ENCODE measurements at places on chromosomes 5 and 9.
A peak's percentile ranks its signal among the peaks of the same experiment; 100 is the strongest.

- DNase-seq: no peak
Observed at GRCh38 chr9:135370411-135371375, 108.9 kb upstream of the PPP1R26 start.

DNA sequence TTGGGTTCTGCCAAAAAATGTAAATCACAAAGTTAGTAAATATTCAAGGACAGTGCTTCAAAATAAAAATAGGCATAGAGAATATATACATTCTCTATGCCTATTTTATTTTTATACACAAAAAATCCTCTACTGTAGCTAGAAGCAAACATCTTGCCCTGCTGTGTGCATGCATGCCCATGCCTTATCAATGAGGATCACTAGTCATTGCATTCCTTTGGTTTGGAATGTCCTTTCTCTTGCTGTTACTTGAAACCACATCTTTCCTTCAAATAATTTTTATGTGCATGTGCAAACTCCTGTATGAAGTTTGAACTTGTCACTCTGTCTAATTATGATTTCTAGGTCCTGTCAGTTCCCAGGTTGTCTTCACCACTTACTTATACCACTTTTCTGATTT is 278.9 kb upstream of the IZUMO3 start:
- no peak for DNase-seq

DNA sequence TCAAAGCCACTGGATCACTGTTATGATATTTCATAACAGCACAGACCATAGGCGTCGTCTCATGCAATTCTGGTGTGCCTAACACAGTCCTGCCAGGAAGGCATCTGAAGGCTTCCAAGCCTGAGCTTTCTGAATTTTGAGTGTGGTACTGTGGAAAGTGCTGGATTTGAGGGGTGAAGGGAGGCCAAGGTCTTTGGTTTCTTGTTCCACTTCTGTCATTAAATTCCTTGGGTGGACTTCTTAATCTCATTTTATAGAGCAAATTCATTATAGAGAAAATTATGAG is 441.3 kb upstream of the PIK3R1 start:
- no peak for DNase-seq

DNA sequence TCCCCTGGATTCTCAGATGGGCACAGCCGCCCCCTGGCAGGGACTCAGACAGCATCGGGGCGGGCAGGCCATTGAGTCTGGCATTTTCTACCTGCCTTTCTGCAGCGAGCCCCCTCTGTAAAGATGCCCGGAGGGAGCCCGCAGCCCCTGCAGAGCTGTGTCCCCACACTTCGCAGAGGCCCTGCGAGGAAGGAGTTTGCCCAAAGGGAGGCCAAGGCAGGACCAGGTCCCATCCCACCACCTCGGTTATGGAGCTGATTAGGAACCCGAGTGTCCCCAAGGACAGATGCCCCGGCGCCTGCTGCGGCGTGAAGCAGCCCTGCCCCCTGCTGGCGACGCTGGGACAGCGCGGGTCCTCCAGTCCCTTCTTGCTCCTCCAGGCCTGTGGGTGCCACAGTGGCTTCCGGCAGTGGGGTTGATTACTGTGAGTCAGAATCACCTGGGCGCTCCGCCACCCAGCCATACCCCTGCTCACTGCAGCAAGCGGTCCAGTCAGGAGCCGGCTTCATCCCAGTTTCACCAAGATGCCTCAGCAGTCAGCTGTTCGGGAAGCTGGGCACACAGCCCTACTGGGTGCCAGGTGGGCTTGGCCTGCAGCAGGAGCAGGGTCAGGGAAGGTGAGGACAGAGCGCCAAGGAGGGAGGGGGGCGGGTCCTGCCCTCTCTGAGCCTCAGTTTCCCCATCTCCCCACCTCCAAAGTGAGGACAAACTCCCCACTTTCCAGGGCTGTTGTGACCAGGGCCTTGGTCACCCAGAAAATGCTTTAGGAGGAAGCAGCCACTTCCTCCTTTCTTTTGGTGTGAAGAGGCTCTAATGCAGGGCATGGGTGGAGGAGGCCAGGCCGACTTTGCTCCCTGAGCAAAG is 117.2 kb downstream of the RXRA start:
- DNase-seq: peak; percentile 67

DNA sequence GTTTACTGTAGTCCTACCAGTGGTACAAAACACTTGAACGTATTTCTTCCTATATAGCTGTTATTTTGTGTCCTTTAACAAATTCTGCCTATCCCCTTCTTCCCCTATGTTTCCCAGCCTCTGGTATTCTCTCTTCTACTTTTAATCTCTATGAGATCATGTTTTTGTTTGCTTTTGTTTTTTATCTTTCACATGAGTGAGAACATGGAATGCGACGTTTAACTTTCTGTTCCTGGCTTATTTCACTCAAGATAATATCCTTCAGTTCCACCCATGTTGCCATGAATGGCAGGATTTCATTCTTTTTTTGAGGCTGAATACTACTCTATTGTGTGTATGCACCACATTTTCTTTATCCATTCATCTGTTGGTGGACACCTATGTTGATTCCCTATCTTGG is 634.4 kb upstream of the WWC1 start:
- no peak for DNase-seq

DNA sequence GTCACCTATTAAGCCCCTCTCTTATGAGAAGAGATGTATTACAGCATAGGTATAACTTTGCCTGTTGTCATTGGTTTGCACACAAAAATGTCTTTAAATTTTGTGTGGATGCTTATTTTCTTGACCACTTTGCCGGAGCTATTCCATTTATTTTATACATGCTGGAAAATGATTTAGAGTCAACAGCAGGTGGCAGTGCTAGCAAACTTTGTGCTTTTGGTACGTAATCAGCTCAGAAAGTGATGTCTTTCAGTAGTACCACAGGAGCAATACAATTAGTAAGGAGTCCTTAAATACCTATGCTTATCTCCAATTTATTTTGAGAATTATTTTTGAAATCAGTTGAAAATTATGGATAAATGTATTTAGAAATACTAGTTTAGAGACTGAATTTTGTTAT is 19.8 kb upstream of the NUDT12 start:
- no peak for DNase-seq

- DNase-seq: no peak
Observed at GRCh38 chr9:113715086-113715485, 161.0 kb upstream of the ZNF618 start.

- no peak for DNase-seq
Observed at GRCh38 chr9:100575006-100575405, 2.9 kb upstream of the CAVIN4 start.

- DNase-seq: no peak
Observed at GRCh38 chr9:14325147-14325546, 11.2 kb upstream of the NFIB start.

DNA sequence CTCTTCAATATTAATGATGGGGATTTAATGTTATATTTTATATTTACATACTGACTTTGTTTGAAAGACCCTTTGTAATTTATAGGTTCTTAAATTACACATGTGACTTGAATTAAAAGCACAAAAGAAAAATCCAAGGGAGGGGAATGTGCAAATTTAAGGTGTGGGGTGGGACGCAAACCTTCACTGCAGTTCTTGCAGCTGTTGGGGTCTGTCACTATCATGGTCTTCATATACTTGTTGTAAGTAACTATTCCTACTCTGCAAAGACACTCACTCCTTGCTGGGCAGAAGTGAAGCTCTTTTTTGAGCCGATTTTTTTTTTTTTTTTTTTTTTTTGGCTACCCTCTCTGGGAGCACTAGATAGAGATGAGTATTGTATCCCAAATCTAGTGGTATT is 505.3 kb downstream of the ARHGEF28 start:
- DNase-seq: no peak

- no peak for DNase-seq
Observed at GRCh38 chr9:81635521-81636254, 53.7 kb downstream of the TLE1 start.

GRCh38 chr5:77251921-77252320 is 41.4 kb downstream of the PDE8B start:
- no peak for DNase-seq

- no peak for DNase-seq
Observed at GRCh38 chr5:179794575-179794974, 789 bp downstream of the LTC4S start.

GRCh38 chr5:172005708-172006320 is 624 bp downstream of the FBXW11 start:
- peak; percentile 6 for DNase-seq

- no peak for DNase-seq
Observed at GRCh38 chr5:173925449-173926071, 37.4 kb downstream of the CPEB4 start.

GRCh38 chr9:86122311-86122710 is 23.0 kb upstream of the GOLM1 start:
- DNase-seq: no peak

DNA sequence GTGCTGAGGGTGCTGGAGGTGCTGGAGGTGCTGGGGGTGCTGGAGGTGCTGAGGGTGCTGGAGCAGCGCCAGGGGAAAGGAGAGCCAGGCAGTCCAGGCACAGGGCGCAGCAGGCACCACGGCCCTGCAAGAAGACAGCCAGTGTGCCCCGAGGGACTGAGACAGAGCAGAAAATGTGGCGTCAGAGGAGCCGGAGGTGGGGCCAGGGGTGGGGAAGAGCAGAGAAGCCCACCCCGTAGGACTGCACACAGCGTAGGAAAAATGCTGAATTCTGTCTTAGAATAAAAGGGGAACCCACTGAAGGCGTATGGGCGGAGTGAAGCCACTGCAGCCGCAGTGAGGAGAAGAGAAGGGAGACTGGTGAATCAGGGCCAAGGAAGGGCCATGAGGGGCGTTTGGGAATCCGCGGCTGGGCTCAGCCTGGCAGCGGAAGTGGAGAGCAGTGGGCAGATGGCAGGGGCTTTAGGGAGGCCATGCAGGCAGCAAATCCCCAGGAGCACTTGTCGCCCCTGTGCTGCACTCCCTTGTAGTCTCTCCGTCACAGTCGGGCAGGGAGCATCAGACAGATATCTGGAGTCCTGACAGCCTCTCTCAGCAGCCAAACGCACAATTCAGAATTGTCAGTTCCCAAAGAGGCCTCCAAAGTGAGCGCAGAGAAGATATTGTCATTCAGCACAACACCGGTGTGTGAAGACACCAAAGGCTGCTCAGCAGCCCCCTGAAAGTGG is 35.9 kb upstream of the LECT2 start:
- no peak for DNase-seq

- no peak for DNase-seq
Observed at GRCh38 chr9:32069169-32069813, 315.2 kb upstream of the ACO1 start.

- DNase-seq: no peak
Observed at GRCh38 chr9:134461426-134461982, 135.2 kb downstream of the RXRA start.

- DNase-seq: no peak
Observed at GRCh38 chr9:109919736-109920408, 139.9 kb downstream of the PALM2AKAP2 start.

- DNase-seq: no peak
Observed at GRCh38 chr5:18805376-18805775, 1171.1 kb downstream of the TAF11L14 start.

- DNase-seq: no peak
Observed at GRCh38 chr9:99486684-99487083, 264.6 kb downstream of the SEC61B start.

DNA sequence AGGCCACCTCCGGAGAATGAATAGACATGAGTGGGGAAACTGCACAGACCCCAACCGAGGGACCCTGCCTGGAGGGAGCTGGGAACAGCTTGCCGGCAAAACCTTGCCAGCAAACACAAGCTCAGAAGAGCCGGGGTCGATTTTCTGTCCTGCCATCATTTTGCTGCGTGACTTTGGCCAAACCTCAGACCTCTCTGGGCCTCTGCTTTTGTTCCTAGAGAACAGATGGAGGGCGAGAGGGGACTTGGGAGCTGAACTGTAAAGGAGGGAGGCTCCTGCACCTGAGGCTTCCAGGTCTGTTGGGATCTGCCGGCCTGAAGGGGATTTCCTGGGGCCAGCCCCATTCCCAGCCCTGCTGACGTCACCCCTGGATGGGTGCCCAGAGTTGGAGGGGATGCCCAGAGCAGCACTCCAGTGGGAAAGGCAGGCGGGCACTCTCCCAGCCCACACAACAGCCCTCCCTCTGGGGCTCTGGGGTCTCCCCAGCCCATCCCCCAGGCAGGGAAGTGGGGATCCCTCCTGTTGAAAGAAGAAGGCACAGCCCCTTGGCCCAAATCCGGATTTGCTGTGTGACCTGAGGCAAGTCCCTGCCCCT is 40.4 kb upstream of the SYNPO start:
- DNase-seq: no peak

DNA sequence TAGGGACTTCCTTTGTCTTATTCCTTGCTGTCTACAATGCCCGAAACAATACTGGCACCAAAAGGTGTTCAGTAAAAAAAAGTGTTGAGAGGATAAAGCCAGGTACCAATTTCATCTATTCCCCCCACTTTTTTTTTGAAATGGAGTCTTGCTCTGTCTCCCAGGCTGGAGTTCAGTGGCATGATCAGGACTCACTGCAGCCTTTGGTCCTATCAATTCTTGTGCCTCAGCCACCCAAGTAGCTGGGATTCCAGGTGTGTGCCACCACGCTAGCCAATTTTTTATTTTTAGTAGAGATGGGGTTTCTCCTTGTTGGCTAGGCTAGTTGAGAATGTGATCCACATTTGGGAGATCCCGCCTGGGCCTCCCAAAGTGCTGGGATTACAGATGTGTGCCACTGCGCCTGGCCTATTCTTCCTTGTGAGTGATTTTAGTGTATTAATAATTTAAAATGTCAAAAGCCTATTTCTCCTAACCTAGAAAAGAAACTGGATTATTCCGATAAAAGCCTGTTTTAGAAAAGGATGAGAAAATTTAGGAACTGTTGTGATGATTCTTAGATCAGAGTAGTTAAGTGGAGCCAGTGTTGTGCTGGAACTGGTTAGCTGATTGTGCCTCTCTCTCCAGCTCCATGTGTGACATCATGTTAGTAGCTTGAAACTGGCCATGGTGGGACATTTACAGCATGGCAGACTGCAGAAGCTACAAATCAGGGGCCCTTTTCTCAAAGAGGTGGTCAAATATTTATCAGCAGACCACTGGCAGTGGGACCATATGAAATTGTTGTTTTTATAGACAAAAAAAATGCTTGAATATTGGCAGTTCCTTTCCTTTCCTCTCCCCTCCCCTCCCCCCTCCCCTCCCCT is 14.3 kb downstream of the CDC42SE2 start:
- no peak for DNase-seq

DNA sequence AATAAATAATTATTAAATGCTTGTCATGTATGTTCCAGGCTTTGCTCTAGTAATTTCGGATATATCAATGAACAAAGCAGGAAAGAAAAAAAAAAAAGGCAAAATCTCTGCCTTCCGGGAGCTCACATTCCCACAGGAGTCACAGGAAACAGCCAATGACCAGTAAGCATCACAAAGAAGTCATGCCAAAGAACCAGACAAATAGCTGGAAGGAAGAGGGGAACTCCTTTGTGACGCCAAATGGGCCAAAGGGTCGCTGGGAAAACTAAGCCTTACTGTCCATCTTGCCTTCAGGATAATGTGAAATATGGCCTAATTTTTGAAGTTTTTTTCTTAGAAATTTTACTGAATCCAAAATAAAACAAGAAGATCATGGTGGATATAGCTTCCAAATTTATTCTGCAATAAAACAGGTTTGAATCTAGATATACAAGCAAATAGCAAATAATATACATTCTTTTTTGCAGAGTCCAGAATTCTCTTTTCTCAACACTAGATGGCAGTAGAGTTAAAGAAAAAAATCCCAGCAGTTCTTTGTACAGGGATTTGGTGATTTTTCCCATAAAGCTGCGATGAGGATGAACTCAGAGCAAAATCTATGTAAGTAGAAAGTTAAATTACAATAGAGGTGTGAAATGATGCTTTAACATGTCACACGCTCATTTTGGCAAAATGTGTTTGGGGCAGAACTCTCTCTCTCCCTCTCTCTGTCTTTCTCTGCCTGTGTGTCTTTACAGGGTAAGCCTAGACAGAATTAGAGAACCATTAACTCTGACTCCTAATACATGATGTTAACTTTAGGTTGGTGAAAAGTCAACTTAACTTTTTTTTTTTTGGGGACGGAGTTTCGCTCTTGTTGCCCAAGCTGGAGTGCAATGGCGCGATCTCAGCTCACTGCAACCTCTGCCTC is 60.0 kb upstream of the TUT7 start:
- DNase-seq: no peak
